PC-3 (cell line): ENCODE measurements at places on chromosomes 5 and 9.

DNA sequence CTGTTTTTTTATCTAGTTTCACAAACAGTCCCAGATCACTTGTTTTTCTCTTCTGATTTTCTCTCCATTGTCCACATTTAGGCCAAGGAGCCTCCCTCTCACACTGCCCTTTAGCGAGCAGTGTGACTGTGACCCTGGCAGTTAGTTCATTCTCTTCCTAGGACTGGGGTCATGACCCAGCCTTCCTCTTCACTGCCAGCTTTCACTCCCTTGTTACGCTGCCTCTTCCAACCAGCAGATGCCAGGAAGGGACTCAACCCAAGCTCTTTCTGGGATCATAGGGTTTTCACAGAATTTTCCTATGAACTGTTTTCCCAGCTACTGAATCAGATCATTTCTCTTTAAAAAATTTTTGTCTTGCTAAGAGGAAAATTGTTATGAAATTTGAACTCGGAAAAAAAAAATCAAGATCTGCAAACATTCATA, 70.9 kb downstream of the LMNB1 start:
- no peak for DNase-seq

- DNase-seq, result no peak
Observed at GRCh38 chr5:1111241-1111726, 579 bp downstream of the SLC12A7 start.

GRCh38 chr9:131840751-131841702, 101.2 kb upstream of the RAPGEF1 start:
- DNase-seq, result no peak

- DNase-seq, result no peak
Observed at GRCh38 chr9:106023455-106023854, 329.1 kb downstream of the TMEM38B start.

DNA sequence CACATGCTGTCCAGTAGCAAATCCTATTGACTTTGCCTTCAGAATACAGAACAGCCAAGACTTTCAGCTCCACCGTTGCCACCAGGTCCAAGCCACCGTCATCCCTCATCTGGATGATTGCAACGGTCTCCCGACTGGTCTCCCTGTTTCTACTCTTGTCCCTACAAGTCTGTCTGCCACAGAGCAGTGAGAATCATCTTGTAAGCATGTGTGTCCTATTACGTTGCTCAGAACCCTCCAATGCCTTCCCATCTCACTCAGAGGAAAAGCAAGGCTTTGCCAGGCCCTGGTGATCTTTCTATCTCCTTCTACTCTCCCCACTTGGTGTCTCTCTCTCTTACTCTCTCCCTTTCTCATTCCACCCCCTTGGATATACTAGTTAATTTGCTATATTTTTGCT, 76.7 kb upstream of the GDNF start:
- no peak for DNase-seq
